NCI-H1105 treated with DMSO at 0.1 percent for 48 hours (cell line): ENCODE measurements at places on chromosomes 11 and 22.

- no peak for DNase-seq
Observed at GRCh38 chr22:36831717-36832116, 14.9 kb upstream of the PVALB start.

GRCh38 chr11:313304-313786, 495 bp upstream of the IFITM1 start:
- no peak for DNase-seq

GRCh38 chr22:29985912-29986311, 94.4 kb upstream of the HORMAD2 start:
- no peak for DNase-seq

DNA sequence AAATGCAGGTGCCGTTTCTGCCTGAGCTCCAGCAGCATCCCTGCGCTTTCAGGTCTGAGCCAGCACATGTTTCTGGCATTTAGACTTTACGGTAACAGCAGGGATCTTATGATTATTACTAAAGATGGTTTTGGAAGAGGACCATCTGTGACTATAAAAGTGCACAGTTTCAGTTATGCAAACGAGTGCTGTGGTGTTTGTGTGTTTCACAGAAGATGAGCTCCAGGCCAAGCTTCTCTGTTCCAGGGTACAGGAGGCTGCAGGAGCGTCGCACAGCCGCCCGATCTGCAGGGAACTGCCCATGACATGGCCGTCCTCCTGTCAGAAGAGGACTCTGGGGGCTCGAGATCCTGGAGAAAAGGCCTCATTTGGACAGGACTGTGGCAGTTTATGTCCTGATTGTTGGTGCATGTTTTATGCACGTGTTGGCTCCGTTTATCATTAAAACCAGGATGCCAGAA, 297.3 kb downstream of the TBC1D22A start:
- no peak for DNase-seq

- no peak for DNase-seq
Observed at GRCh38 chr11:75031224-75031753, 42.6 kb downstream of the NEU3 start.

DNA sequence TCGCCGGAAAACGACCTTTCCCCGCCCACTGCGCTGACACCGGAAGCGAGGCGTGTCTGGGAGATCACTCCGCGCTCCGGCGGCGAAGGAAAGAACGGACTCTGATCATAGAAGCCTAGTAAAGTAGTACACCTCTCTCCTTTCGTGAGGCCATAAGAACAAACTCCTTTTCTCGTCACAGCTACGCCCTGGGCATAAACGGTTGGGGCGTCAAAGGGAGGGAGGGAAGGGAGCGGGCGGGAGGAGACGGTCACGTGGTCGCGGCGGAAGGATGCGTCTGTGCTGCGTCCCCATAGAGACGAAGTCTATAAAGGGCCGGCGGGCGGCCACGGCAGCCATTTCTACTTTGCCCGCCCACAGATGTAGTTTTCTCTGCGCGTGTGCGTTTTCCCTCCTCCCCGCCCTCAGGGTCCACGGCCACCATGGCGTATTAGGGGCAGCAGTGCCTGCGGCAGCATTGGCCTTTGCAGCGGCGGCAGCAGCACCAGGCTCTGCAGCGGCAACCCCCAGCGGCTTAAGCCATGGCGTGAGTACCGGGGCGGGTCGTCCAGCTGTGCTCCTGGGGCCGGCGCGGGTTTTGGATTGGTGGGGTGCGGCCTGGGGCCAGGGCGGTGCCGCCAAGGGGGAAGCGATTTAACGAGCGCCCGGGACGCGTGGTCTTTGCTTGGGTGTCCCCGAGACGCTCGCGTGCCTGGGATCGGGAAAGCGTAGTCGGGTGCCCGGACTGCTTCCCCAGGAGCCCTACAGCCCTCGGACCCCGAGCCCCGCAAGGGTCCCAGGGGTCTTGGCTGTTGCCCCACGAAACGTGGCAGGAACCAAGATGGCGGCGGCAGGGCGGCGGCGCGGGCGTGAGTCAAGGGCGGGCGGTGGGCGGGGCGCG, at the start of gene ATF4:
ATF4 (plus strand) TSS at position 337 of the 880 bp plus-strand sequence. CDS start 884 bp downstream, outside the sequence.
- DNase-seq: peak; percentile 47

DNA sequence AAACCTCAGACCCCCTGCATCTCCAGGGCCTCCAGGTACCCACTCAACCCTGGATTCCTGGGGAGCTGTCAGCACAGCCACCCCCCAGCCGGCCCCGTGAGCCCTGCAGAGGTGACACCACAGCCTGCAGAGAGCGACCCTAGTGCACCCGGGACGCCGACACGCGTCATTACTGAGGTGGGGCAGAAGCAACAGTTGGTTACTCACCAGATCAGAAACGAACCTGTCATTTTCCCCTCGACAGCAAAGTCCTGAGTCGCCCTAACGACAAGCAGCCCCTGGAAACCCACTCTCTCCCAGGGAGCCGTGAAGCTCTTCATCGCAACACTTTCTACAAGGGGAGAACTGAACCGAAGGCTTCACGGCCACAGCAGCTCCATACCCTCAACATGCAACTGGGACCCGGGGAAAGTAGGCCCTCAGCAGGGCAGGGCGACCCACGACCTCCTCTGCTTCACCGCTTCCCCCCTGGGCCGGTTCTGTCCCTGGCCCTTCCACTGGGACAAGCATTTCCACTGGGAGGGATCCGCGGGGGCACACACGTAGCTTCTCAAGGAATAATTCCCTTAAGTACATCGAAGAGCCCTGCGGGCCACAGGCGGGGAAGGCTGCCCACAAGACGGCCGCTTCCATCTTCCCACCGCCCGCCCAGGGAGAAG, 1.6 kb downstream of the BRD1 start:
- no peak for DNase-seq

GRCh38 chr11:77801477-77801876, 19.0 kb downstream of the RSF1 start:
- DNase-seq: no peak

- no peak for DNase-seq
Observed at GRCh38 chr11:82465481-82465880, 268.2 kb downstream of the FAM181B start.

- no peak for DNase-seq
Observed at GRCh38 chr11:75955443-75955842, 140.4 kb downstream of the UVRAG start.

- DNase-seq: no peak
Observed at GRCh38 chr22:38953577-38954413, 3.6 kb upstream of the APOBEC3A start.

GRCh38 chr22:46674367-46674781, 54.2 kb downstream of the GRAMD4 start:
- DNase-seq: no peak

GRCh38 chr11:6556139-6556949, 47.1 kb downstream of the RRP8 start:
- no peak for DNase-seq

GRCh38 chr11:57370251-57370650, 10.7 kb downstream of the PRG3 start:
- no peak for DNase-seq

- no peak for DNase-seq
Observed at GRCh38 chr11:43289368-43289767, 22.4 kb upstream of the API5 start.

DNA sequence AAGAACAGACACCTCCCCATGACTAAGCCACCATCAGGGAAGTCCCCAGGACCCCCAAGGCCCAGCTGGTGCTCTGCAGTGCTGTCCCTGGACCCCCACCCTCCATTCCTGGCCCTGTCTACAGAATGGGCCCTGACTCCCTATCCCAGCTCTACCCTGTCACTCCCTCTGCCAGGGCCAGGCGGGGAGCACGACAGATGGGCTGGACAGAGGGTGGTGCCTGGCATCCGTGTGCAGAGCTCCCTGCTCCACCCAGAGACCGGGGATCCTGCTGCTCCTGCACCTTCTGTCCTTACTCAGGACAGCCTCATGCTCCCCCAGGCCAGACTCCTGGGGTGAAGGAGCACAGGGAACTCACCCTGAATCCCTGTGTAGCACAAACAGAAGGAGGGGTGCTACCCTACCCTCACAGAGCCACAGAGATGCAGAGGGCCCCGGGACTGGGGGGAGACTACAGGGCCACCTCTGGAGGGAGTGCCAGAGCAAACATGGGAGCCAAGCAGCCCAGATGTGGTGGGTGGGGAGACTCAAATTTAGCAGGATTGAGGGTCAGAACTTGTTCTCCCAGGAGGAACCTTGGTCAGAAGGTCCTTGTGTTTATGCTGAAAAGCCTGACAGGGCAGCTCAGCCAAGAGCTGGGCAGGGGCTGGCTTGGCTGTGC, 2.0 kb downstream of the ARVCF start:
- DNase-seq: no peak

- no peak for DNase-seq
Observed at GRCh38 chr11:78392854-78393253, 24.8 kb downstream of the GAB2 start.

DNA sequence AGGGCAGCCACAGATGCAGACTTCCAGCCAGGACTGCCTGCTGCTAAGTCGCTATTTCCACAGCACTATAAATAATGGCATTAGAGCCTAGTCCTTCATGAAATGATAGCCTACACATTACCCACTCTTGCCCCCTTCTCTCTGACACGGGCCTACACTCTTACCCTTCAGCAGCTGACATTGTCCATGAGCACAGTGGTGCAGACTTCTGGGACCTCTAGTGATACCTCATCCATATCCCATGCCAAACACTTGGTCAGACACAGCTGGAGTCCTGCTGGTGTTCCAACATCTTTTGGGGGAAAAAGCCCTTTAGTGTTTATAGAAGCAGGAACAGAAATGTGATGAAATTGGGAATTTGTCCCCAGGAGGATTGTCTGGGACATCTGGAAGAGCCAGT, 43.4 kb upstream of the RAB1B start:
- no peak for DNase-seq

DNA sequence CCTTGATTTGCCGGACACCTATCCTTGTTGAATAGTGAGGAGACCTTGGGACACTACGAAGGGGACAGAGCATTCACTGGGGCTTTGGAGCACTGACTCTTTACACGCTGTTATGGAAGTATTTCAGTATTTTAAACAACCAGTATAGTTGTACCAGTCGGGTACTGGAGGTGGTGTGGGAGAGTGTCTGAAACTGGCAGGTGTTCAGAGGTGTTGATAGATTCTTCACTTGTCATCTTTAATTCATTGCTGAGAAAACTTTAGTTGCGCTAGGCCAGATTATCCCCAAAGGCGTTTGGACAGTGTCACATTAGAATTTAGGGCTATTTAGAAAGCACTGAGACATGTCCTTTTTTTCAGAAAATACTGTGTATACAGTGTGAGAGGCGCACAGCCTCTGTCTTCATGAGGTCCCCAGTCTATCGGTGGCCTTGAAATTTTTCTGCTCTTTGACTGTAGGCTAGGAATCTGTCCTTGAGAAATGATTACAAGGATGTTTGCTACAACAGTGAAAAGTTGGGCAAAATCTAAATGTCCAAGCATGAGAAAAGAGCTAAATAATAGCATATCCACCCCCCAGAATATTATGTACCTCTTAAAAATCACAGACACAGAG, 69.7 kb downstream of the TEAD1 start:
- no peak for DNase-seq

GRCh38 chr11:124763156-124763947, 1.3 kb upstream of the ESAM start:
- peak; percentile 92 for DNase-seq

DNA sequence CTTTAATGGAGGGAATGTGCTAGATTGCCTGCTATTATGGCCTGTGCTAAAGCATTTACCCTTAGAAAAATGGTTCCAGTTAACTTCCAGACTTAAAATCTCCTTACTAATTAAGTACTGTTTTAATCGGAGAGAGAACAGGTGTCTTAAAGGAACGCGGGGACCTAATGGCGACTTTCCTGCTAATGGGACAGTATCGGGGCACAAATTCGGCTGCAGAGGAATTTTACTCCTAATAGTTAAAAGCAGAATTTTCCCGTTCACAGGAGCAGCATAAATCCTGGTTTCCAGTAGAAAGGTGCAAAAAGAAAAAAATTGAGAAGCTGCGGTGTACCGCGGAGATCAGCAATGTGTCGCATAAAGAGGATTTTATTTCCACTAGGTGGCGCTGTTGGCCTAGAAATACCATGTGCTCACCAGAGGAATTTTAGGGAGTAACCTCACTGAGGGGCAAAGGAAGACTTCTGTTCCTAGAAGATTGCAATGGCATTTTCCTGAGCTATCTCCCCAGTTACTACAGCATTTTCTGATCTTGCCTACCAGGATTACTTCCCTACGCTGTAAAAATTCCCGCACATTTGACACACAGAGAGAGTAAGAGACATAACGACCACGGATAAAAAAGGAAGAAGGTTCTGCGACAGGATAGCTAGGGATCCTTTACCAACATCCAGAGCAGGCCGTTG, 44.5 kb downstream of the ZNF280B start:
- DNase-seq: peak; percentile 49

- DNase-seq: no peak
Observed at GRCh38 chr11:46356924-46357482, 9.7 kb downstream of the DGKZ start.

- no peak for DNase-seq
Observed at GRCh38 chr22:48407256-48407955, 1420.3 kb downstream of the BRD1 start.

GRCh38 chr22:17213976-17214375, 5.3 kb downstream of the ADA2 start:
- no peak for DNase-seq

DNA sequence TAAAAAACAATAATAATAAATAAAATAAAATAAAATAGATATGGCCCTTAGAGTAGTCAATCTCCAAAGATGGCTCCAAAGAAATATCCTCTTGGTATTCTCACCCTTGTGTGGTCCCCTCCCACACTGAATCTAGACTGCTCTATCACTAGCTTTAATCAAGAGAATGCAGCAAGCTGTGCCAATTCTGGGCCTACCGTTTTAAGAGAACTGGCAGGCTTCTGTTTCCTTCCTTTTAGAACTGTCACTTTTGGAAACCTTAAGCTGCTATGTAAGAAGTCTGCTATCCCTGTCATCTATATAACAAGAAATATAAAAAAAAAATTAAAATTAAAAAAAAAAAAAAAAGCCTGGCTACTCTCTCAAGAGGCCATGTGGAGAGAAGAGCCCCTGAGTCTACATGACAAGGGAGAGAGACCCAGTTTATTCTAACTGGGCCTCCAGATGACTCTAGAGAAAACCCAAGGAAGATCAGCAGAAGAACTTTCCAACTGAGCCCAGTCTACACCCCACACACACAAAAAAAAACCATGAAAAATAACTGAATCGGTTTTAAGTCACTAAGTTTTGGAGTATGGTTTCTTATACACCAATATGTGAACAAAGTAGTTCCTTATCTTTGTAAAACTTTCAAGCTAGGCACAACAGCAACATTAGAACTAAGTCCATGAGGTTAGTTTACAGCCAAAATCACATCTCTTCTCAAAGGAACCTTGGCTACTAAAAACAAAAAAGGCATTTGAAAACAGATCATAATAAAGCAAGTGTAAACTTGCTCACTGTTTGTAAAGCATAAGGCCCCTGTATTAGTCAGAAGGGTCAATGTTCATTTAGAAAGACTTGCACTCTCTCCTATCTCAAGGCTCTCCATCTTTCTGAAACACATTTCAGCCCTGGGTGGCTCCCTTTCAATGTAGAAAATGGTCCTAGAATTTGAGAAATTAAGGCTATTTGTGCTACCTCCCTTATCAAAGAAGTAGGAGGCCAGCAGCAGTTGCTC, 67.3 kb downstream of the AMBRA1 start:
- no peak for DNase-seq

DNA sequence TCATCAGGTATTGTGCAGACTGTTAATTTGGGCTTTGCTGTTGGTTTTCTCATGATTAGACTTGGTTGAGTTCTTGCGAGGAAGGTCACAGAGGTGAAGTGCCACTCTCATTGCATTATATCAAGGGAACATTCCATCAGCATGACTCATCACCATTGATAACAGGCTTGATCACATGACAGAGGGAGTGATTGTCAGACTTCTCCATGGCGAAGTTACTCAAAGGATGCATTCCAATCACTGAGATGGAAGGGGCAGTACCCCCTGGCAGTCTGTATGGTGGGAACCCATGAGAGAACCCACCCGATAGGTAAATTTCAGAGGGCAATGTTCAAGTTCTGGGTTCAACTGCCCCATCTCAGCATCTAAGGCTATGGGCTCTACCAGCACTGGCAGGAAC, 19.4 kb upstream of the P2RY2 start:
- no peak for DNase-seq
